ENCODE measurements at places on chromosomes 4 and X. TPM values are rescaled to one million over a fixed set of nuclear protein-coding genes. Genes with fewer than 3 reads are reported as not detected.

The CT83 gene
- total RNA-seq = not detected

The CLCN5 gene
- 28.0 TPM for total RNA-seq

The CDX4 gene
- not detected for total RNA-seq

The S100G gene
- total RNA-seq = not detected

The POU3F4 gene
- not detected for total RNA-seq

The MTMR8 gene
- total RNA-seq = 2.5 TPM

The GATA1 gene
- not detected for total RNA-seq

The CT45A1 gene
- total RNA-seq = not detected

The MND1 gene
- total RNA-seq = 18.6 TPM

The RASL11B gene
- 0.15 TPM for total RNA-seq

The CYLC1 gene
- not detected for total RNA-seq
